PC-3 (cell line): ENCODE measurements at places on chromosomes 11 and 22.
A peak's percentile ranks its signal among the peaks of the same experiment; 100 is the strongest.

- DNase-seq, result peak; percentile 97
These were observed 47.5 kb upstream of the SCUBE2 start for GRCh38 chr11:9138612-9139579.

DNA sequence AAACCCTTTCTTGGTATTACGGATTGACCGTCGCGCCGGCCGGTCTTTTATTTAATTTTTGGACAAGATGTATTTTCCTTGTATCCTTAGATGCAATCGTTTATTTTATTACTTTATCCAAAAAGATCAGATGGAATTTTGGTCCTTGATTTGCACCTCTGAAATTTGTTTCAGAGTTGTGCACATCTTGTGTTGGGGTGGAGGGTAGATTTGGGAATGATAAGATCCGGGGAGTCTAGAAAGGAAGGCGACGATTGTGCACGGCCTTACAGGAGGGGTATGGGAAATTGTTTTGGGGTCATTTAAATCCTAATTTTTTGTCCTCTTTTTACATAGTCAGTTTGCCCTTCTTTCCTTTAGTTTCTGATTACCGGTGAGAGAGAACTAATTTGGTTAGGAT lies 1.4 kb downstream of the KDM2A start:
- no peak for DNase-seq

DNA sequence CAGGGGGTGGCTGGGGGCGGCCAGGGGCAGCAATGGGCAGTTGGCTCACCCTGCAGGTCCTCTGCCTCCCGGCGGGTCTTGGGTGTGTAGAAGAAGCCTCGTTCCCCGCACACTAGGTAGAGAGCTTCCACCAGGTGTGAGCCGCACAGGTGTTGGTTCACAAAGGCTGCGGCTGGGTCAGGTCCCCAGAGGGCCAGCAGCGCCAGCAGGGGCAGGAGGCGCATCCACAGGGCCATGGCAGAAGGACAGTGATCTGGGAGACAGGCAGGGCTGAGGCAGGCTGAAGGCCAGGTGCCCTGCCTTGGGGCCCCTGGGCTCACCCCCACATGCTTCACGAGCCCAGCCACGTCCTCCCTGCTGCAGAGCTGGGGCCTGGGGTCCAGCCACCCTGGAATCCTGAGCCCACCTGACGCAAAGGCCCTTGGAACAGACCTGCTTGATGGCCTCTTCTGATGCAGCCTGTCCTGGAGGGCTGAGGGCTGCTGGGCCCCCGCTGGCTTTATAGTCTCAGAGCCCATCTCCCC lies at the start of gene INS:
TSS of gene INS (minus strand) at position 474 of the 524 bp plus-strand sequence. CDS start at position 236, 238 bp downstream.
- no peak for DNase-seq

GRCh38 chr11:46275964-46276641 lies 1.4 kb upstream of the CREB3L1 start:
- no peak for DNase-seq

GRCh38 chr22:19582033-19582693 lies 58.0 kb upstream of the CLDN5 start:
- DNase-seq, result no peak

GRCh38 chr11:110508786-110509185 lies 79.0 kb downstream of the FDX1 start:
- DNase-seq, result no peak

DNA sequence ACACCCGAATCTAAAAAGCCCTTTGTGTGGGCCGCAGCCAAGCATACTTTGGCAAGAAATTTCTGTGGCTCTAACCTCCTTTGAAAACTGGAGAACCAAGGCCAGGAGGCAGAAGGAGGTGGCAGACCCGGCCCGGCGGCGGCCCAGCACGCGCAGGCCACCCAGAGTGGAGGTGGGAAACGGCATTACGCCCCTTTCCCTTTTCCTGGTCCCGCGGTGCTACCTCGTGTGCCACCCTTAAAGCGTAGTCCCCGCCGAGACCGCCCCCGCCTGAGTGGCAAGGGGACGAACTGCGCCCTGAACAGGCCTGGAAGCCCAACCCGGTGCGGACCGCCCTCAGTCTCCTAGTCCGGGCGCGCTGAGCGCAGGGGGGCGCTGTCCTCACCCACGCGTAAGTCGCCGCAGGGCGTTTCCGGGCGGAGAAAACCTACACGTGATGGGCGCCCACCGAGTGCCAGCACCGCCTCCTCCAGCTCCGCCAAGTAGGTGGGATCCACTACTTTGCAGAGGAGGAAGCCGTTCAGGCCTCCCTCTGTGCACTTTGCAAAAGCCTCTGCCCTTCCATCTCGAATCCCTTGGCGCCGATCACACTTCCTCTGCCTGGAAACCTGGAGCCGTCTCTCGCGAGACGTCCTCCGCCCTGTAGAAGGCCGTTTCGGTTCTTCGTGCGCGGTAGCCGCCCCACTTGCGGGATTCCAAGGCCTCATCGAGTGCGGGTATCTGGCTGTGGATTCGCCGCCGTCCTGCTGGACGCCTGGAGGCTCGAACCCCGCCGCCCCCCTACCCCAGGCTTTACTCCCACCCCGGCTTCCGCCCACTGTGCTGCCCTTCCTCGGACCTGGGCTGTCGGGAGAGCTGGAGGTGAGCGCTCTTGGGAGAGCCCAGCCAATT lies at the start of gene ACCS:
TSS of gene ACCS (plus strand) at position 430 of the 891 bp plus-strand sequence. CDS start 1,358 bp downstream, outside the sequence.
- peak; percentile 84 for DNase-seq

GRCh38 chr11:629237-629583 lies 2.2 kb upstream of the SCT start:
- no peak for DNase-seq

GRCh38 chr11:69377953-69378302 lies 84.0 kb downstream of the MYEOV start:
- DNase-seq, result no peak

DNA sequence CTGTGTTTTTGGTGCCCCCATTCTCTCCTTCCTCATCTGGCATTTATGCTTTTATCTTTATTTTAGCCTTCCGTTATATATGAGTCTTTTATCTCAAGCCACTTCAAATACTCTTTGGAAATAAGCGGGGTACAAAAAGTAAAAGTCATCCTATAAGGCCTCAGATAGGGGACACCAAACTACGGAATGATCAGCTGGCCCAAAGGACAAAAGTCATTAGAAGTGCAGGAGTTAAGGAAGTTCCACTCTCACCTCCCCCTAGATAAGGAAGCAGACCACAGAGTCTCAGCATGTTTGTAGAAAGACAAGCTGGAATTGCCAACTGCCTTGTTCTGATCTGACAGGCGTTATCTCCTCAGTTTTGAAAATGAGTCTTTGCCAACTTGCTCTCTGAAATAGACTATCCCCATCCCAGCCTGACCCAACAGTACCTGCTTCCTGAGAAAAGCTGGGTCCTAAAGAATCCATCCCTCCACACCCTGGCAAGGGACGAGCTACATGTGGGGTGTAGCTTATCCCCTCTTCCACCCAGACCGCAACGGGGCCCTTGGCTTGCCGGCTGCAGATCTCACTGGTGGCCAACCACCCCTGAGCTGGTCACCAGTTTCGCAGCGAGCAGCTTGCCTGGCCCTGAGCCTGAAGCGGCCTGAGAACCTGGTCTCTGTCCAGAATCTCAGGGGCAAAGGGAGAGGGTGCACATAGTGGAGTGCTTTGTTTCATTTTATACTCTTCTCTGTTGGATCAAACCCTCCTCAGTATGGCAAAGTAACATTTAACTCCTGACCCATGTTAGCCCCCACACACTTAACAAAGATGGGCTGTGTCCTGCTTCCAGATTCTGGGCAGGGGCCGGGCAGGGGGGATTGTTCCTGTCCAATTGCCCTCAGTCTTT lies 13.8 kb downstream of the FADS2 start:
- no peak for DNase-seq

- peak; percentile 27 for DNase-seq
These were observed 509.4 kb upstream of the RAG2 start for GRCh38 chr11:37107415-37107814.

GRCh38 chr11:77093987-77094840 lies 8.4 kb upstream of the OMP start:
- no peak for DNase-seq

GRCh38 chr11:109970516-109971183 lies 122.5 kb upstream of the ZC3H12C start:
- DNase-seq, result no peak

GRCh38 chr22:41638124-41638523 lies 17.0 kb downstream of the XRCC6 start:
- no peak for DNase-seq

GRCh38 chr11:211295-211694 lies 3.8 kb downstream of the RIC8A start:
- DNase-seq, result no peak

DNA sequence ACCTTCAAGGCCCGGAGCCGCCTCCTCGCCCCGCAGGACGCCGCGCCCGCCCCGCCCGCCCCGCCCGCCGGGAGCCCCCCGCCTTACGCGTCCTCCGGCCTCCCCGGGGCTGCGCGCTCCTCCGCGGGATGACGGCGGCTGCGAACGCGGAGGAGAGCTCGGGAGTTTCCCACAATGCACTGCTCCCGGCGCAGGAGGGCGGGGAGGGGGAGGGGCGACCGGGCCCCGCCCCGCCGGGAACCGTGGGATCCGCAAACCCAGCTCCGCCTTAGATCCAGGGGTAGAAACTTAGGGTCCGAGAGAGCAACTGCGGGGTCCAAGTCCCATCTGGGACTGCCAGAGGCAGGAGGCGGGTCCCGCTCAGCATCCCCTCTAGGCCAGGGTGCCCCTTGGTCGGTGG lies at the start of gene CEND1:
TSS of gene CEND1 (minus strand) at position 148 of the 400 bp plus-strand sequence. CDS start 1,514 bp downstream, outside the sequence.
- no peak for DNase-seq

DNA sequence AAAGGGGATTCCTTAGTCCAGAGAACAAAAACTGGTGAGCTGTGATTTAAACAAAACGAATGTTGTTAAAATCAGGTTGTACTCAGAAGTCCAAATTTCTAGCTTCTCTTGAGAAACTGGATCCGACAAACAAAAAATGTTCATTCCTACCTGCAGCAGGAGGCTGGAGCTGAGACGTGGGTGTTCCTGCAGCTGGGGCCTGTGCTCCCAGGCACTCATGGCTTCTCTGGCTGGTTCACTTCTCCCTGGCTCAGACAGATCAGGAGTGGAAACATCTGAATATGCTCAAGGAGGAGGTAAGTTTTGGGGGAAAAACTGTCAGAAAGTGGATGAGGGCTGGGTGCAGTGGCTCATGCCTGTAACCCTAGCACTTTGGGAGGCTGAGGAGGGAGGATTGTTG lies 24.7 kb upstream of the PARVB start:
- no peak for DNase-seq

DNA sequence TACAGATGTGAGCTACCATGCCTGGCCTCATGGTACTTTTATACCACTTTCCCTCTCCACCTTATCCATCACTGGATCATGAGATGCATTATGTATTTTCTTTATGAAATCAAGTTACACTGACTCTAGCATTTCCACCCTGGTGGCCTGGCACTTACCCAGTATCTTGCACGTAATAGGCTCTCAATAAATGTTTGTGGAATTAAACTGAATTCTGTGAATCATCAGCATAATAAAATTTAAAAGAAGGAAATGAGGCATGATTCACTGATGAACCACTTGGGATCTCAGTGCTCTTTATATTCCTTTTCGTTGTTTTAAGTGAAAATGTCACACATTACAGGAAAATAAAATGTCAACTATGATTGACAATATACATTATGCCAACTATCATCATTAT lies 25.1 kb downstream of the ADM start:
- DNase-seq, result peak; percentile 91

GRCh38 chr11:67289651-67290479 lies 762 bp downstream of the ANKRD13D start:
- peak; percentile 28 for DNase-seq

- DNase-seq, result no peak
These were observed 16.1 kb downstream of the LRRC75B start for GRCh38 chr22:24576778-24577177.

DNA sequence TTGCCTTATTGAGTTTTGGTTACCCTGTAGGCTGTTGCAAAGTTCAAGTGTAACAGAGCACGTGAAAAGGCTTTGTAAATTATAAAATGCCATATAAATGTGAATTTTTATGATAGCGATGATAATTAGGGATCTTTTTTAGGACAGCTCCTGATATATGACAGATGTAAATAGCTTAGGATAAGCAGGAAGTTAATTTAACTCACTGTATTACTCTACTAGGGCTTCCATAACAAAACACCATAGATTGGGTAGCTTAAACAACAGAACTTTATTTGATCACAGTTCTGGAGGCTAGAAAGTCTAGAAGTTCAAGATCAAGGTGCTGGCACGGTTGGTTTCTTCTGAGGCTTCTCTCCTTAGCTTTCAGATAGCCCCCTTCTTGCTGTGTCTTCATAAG lies 17.0 kb upstream of the PDE3B start:
- no peak for DNase-seq

- no peak for DNase-seq
These were observed 42.4 kb upstream of the API5 start for GRCh38 chr11:43269254-43269918.

DNA sequence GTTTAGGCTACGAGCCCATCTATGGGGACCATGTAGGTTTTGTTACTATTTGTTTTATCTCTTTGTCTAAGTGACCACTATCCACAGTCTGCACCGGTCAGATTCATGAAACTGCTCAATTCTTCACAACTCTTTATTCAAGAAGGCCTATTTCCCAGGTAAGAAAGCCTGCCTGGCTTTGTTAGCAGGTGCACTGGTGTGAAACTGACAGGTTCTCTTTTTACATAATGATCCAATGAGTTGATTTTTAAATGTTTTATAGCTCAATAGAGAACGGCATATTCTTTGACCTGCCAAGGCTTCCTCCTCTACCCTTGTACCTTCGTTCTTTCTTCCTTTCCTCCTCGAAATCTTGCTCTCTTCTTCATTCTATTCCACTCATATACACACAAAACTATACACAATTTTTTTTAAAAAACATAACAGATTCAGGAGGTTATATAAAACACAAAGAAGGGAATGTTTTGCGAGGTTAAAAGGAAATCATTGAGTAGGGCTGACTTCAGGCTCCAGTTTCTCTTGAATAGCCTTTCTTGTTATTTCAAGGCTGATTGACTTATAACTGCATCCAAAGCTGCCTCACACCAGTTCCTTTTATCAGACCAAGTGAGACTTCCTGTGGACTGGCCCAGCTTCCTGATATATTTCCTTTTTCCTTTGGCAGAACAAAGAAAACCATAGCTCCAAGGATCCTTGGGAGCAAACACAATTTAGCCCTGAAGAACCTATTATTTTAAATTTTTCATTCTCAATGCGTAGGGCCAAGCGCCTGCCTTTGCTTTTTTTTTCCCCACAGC lies 11.4 kb downstream of the FLI1 start:
- DNase-seq, result no peak

DNA sequence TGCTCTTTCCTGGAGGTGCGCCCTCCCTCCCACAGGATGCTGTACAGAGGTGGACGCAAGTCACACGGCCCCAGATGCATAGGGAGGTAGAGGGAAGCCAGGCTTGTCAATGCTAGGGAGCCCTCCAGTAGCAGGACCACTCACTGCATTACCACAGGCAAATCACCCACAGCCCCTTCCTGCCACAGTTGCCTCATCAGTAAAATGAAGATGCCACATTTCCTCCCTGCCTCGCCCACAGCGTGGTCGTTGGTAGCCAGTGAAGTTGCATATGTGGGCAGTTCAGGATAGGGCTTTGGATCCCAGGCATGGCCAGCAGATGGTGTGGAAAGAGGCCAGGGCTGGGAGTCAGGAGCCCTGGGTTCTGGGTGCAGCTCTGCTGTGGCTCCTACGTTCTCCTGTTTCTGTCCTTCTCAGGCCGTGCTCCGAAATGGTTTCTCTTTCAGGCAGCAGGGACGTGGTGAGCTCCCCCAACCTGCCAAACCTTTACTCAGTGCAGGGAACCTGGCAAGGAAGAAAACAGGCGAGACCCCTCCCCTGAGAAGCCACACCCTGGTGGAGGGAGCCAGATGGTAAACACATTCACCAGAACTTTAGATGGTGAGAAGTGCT lies 22.6 kb downstream of the DAGLA start:
- no peak for DNase-seq
